ENCODE measurements at places on chromosomes 4 and X.
A peak's percentile ranks its signal among the peaks of the same experiment; 100 is the strongest.

DNA sequence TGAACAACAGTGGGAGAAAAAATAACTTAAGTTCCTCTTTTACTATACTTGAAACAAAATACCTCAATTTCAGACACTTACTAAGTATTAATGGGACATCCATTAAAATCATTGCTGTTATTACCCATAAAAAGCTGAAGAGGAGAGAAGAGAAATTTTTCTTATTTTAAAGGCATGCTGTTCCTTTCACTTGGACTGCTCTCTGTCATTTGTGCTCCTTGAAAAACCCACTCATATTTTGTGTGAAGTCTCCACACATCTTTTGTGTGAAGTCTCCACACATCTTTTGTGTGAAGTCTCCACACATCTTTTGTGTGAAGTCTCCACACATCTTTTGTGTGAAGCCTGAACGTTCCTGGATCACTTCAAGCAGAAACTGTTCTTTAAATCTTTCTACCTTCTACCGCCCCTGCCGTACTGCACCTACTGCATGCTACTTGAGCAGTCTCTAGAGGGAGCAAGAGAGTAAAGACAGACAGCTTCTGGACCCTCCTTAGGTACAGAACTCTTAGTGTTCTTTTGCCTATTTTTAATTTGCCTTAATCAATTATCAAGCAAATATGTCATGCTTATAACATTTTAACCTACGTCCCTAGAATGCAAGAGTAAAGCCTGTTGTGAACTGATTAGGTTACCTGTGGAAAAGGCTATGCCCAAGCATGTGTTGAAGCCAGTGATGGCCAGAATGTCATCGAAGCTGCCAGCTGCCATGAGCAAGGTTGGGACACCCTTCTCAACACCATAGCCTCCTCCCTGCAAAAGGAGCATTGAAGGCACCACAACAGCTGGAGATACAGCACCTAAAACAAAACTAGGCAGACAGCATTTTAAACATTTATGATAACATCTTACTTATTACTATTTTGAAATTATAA, 27.1 kb upstream of the SLC9B1 start:
- peak; percentile 42 for DNase-seq

GRCh38 chr4:38008571-38009021, 48.4 kb downstream of the PTTG2 start:
- no peak for DNase-seq

DNA sequence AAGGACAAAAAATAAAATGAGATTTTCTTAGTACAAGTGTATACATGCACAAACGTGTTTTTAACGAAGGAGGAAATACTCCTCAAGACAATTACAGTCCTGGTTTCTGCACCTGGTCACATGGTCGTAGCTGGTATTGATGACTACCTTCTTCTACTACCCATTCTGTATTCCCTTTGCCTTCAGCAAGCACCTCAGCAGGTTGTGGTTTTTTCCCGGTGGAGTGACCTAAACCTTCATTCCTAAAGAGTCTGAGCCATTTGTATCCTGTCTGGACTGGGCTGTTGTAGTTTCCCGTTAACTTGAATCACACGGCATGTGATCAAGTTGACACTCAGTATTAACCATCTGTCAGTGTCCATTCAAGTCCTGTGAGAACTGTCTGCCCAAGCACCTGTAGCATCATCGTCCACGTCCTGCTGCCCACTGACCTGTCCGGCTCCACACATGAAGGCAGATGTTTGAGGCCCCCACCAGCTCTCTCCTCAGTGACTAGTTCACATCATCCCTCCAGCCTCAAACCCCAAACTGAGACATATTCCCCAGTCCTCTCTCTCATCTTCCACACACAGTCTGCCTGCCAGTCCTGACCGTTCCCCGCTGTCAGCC, 31.1 kb upstream of the TBC1D14 start:
- DNase-seq, result no peak

DNA sequence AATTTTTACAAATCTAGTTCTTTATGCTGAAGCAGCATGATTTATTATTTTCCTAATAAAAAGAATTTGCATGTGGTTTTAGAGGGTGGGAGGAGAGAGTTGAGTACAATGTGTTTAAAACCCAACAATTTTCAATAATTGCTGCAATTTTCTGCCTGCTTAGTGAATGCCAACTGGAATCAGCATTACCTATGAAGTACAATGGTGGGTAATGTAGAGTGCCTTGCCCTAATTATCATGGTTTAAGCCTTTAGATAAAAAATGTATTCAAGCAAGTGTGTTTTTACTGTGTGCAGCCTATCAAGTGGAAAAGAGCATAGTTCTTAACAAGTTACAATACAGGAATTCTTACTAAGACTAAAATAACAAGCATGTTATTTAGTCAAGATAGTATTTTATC, 77.9 kb upstream of the ANKRD50 start:
- no peak for DNase-seq

- DNase-seq, result no peak
Measured at GRCh38 chrX:76433219-76433618, 5.7 kb downstream of the MAGEE1 start.

DNA sequence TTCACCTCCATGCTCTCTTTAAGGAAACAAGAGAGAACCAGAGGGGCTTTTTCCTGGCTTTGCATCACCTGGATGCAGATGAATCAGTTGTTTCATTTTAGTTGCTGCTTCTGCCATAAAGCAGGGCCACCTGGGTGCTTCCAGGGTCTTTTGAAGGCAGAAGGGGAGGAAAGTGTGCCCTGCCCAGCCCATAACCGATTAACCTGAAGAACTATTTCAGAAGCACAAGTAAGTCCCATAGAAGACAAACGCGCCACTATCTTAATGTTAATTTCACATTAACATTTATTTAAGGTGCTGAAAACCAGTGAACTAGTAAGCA, 32.1 kb downstream of the IRF2 start:
- DNase-seq, result no peak

DNA sequence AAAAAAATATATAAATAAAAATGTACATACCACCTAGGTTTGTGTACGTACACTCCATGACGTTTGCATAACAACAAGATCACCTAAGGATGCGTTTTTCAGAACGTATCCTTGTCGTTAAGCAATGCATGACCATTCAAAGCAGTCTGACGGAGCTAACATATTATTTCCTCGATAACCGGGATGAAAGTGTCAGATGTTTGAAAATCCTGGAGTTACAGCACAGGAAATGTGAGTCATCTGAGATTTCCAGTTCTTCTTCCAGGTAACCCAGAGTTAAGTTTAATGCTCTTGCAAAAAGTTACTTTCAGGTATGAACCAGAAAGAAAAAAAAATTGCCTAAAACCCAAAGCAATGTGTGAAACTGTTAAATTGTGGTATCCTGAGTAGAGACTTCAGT, 107.9 kb downstream of the LDB2 start:
- DNase-seq, result no peak

DNA sequence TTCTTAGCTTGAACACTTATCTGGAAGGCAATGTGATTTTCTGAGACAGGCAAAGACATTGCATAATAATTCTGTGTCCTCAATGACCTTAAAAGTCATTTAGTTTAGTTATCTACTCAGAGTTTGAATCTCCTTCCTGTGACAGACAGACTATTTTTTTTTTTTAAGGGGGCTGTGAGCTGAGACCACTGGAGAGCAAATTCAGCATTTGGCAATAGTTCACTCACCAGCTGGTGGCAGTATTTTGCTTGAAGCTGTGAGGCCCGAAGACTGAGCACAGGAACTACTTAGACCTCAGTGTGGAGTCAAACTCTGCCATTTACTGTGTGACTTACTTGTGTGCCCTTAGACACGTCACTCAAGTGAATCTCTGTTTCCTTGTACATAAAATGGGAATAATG, 22.9 kb upstream of the CPE start:
- DNase-seq, result peak; percentile 22

All from EL (cell line).